Mesendoderm (in vitro differentiated cells): ENCODE measurements at places on chromosomes 12 and 14.

DNA sequence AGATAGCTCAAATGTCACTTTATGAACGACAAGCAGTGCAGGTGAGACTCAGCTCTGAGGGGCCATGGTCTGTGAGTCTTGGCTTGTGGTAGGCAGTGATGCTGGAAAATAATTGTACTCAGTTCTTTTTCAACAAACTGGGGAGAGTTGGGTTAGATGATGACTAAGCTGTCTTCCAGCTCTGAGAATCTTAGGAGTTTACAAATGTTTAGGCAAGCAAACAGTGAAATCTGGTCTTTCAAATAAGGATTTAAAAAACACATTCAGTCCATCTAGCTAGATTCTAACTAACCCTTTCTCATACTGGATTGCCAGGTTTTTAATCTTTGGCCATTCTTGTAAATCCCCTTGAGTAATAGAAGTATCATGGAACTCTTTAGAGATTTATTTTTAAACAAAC is 3.4 kb downstream of the PHC1 start:
- DNase-seq, result no peak

GRCh38 chr14:69351385-69351784 is 46.7 kb downstream of the ERH start:
- no peak for DNase-seq

DNA sequence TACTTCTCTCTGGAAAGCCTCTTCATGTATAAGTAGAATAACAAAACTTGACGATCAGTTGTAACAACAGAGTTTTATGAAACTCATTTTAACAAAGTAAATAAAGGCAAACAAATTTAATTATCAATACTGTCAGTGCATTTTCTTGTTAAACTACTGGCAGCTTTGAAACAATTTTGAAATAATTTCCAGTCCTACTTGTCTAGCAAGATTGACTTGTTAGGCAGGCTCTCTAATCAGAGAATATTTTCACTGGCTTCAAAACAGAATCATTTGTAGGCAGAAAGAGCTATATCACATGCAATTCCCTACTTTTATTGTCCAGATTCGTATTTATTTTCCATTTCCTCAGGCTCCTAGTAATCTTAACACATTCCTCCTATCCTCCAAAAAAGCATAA is 45.9 kb upstream of the SLC6A13 start:
- DNase-seq, result no peak

- peak; percentile 84 for DNase-seq
Measured at GRCh38 chr14:61406198-61406597, 84.8 kb downstream of the PRKCH start.

DNA sequence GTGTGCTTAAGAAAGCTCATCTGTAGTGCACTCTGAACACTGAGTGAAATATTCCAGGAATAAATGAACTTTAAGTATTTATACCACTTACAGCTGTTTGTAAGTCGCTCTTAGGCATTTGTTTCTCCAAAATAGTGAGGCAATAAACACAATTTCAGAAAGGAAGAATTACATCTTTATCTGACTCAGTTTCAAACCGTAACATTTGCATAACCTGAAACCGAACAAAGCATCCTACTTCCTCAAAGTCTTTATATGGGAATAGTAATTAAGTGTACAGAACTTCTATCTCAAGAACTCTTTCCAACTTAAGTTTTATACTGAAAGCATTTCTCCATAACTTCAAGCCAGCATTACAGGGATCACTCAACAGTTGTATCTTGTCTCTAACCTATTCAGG is 58.4 kb downstream of the SOX5 start:
- DNase-seq, result no peak

DNA sequence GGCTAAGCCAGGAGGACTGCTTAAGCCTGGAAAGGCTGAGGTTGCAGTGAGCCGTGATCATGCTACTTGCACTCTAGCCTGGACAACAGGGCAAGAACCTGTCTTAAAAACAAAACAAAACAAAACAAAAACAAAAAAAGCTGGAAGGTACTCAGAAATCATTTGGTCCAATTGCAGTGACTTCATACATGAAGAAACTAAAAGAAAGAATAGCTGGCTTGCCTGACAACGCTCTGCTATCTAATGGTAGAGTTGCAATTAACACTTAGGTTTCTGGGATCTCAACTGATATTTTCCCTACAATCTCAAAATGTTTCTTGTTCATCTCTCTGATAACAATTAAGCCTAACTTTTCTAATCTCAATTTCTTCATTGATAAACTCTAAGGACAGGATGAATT is 13.7 kb downstream of the EEA1 start:
- DNase-seq, result no peak

DNA sequence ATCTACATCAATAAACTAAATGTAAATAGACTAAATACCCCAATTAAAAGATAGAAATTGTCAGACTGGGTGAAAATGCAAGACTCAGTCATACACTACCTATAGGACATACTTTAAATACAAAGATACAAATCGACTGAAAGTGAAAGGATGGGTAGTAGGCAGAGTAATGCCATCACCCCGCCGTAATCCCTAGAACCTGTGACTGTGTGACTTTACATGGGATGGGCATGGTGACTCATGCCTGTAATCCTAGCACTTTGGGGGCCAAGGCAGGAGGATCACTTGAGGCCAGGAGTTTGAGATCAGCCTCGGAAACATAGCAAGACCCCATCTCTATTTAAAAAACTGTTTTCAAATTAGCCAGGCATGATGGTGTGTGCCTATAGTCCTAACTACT is 2.6 kb upstream of the EVL start:
- no peak for DNase-seq

DNA sequence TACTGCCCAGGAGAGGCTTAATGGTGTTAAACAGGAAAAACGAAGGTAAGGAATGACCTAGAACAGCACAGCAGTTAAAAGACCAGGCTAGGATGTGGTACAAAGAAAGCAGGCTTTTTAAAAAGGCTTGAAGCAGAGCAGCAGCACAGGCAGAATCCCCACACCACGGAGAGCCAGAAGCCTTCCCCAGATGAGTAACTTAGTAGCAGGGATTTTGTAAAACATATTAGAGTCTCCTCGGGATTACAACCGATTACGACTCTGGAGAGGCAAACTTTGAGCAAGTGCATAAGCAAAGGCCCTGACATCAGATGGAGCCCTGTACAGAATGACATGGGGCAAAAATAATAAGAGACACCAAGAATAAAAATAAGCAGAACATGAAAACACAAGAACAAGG is 37.1 kb upstream of the DHRS4 start:
- DNase-seq, result no peak

DNA sequence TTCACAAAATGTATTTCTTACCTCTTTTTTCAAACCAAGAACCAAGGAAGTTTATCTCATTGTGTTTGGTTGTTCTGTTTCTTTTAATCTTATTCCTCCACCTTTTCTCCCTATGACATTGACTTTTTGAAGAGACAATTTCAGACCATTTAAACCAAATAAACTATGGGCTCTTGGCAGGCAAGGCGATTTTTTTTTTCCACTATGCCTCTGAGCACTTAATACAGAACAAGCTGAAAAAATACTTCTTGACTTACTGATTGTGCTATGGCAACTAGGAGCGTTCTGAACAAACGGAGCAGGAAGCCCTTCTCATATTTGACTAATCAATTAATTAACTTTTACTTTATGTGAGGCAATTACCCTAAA is 98.0 kb downstream of the ZNF664 start:
- DNase-seq, result no peak

DNA sequence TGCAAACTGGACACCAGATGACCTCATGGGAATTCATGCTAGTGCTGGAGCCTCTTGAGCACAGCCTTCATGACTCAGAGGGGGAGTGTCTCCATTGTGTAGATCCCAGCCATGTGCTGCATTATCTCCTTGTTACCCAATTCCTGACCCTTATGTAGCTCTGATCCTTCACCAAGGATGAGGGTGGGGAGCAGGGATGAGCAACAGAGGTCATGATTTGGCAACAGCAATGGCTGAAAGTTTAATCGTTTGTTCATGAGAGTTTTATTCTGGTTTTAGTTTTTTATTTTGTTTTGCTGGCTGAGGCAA is 9.5 kb upstream of the BDKRB1 start:
- peak; percentile 55 for DNase-seq

DNA sequence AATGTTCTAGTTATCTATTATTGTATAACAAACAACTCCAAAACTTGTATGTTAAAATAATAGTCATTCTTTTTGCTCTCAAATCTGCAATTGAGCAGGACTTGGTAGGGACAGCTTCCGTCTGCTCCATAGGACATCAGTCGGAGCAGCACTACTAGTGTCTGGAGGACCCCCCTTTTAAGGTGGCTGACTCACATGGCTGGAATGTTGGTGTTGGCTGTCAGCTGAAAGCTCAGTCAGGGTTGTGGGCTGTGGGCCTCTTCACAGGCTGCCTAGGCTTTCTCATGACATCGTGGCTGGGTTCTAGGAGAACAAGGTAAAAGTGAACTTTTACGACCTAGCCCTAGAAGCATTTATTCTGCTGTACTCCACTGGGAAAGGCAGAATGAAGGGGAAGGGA is 160.6 kb downstream of the ANO4 start:
- peak; percentile 92 for DNase-seq

DNA sequence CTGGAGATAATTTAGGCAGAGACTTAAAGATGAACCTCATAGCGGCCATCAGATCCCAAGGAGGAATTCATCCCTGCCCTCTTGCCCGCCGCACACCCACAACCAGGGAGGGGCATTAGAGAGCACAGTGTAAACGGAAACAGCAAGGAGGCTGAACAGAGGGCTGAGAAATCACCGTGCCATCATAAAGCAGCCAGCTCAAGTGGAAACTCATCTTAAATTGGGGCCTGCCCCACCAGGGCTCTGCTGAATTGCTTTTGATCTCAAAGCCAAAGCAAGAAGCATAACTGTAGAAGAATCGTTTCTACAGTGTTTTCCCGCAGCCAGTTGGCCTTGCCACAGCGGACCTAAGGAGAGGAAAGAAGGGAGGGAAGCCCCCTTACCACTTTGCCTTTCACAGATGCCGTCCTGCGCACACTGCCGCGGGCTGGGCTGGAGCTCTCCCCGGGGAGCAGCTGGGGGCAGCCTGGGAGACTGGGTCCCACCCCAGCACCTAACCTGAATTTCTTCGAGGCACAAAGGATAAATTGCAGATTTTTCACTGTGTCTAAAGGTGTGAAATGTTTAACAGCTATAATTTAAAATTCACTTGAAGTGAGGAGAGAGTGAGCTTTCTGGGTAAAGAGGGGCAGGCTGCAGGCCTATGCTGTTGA is 51.8 kb upstream of the MMP17 start:
- no peak for DNase-seq

- peak; percentile 53 for DNase-seq
Measured at GRCh38 chr12:6871052-6871957, 1.8 kb downstream of the SPSB2 start.

GRCh38 chr12:8564656-8565055 is 24.0 kb upstream of the CLEC4E start:
- DNase-seq, result peak; percentile 80

DNA sequence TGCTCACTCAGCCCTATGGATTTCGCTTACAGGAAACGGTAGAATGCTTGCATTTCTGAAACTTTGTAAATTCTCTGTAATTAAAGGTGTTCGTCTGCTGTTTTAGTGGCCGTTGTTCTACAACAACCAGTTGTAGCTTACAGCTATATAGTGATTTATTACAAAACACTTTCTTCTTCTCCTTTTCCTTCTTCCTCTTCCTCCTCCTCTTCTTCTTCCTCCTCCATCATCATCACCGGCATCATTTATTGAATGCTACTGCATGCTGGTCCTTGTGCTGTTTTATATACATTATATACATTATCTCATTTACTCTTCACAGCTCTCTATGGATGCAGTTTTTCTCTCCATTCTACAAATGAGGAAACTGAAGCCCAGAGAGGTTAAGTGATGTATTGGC is 6.4 kb downstream of the ETV6 start:
- DNase-seq, result no peak

- no peak for DNase-seq
Measured at GRCh38 chr14:32404784-32405573, 75.9 kb downstream of the AKAP6 start.

DNA sequence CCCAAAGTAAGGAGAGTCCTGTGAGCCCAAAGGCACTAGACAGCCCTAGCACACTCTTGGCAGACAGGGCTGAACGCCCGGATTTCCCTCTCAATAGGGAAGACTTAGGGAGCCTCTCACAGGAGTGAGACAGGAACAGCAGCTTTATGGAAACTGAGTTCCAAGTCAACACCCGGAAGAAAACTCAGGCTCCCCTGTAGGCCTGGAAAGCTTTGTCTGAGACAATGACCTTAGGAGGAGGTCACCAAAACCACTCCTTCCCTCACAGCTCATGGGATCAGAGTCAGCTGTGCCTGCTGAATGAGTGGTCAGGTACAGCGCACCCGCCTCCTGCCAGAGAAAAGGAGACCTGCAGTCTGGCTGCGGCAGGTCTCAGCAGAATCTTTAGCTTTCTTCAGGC is 229.5 kb downstream of the CACNA1C start:
- DNase-seq, result peak; percentile 82

DNA sequence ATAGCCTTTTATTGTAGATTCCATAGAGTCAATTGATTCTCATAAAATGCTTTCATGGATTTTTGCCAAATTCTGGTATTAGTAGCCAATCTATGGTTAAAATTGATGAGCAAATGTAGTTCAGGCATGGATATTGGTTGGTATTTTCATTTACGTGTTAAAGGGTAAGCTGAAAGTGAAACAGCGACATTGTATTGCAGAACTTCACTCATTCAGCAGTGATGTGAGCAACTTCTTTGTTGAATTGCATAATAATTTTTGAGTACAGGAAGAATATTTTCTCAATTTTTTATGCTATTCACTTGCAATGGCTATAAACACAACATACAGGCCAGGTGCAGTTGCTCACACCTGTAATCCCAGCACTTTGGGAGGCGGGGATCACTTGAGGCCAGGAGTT is 24.2 kb upstream of the FAM222A start:
- DNase-seq, result no peak

- peak; percentile 68 for DNase-seq
Measured at GRCh38 chr14:91252871-91253794, 8.6 kb upstream of the GPR68 start.

DNA sequence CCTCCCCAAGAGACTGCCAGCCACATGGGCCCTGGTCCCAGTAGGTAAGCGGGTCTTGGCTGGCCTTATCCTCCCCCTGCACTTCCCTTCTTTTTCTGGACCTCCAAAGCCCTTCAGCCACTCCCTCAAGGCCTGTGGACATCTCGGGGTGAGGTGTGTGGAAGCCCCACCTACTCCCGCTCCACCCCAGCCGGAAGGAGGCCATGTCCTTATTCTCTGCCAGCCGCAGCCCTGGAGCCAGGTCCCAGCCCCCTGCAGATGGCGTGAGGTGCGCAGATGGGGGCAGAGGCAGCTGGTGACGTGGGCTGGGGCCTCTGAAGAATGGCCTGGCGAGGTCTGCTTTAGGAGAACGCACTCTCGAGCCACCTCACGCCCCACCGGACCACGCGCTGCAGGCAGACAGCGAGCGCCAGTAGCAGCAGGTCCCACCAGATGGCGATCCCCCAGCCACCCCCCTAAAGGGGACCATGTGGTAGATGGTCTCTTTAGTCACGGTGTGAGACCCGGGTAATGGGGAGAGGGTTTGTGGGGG is 167.1 kb downstream of the TSPAN9 start:
- no peak for DNase-seq

- DNase-seq, result no peak
Measured at GRCh38 chr12:110282956-110283817, 2.1 kb downstream of the ATP2A2 start.

- no peak for DNase-seq
Measured at GRCh38 chr12:84619053-84619571, 293.5 kb downstream of the SLC6A15 start.
